ENCODE measurements at places on chromosomes 16 and 17.

GRCh38 chr16:8847145-8847544, 21.7 kb downstream of the CARHSP1 start:
- no peak for DNase-seq

GRCh38 chr17:34222722-34223497, 32.2 kb upstream of the CCL2 start:
- DNase-seq: no peak

GRCh38 chr17:41760878-41761277, 25.6 kb downstream of the JUP start:
- no peak for DNase-seq

DNA sequence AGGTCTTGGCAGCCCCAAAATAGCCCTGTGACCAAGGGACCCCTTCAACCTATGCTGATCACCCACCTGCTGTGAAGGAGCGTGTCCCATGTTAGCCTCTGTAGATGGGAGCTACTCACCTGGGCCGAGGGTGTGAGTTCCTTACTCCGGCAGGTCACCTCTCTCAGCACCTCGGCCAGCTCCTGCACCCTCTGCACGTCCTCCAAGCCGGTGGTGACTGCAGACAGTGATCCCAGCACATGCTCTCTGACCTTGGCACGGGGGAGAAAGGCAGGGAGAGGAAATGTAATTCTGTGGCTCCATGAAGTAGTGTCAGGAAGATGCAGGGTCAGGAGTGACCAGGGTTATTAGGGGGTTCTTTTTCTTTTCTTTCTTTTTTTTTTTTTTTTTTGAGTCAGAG, 67.7 kb upstream of the BCO1 start:
- peak; percentile 9 for DNase-seq

All from renal cortical epithelial cell (primary cell).